B cell (primary cell): ENCODE measurements at places on chromosomes 11 and 22. TPM values are rescaled to one million over a fixed set of nuclear protein-coding genes. Genes with fewer than 3 reads are reported as not detected.

The SLC17A6 gene
- total RNA-seq: not detected in 2 replicates

- DNase-seq: no peak
Measured at GRCh38 chr11:118804094-118804493, 13.1 kb upstream of the DDX6 start.

The ELF5 gene
- total RNA-seq: not detected in 2 replicates

DNA sequence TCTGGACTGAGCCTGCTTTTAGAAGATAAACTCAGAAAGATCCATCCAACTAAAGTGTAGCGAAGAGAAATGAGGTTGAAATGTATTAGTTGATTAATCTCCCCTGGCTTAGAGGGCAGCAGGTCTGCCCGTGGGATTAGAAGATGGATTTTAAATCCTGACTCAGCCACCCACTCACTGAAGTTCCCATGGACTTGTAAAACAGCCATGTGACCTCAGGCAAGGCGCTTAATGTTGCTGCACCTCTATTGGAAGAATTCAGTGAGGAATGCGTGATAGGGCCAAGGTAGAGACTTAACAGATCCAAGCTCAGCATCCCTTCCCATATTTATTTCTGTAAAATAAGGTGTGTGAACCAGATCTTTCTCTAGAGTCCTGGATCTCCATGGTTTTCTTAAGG is 45.1 kb upstream of the ELF5 start:
- DNase-seq: no peak

The LDHA gene
- 90.0 and 91.2 TPM in 2 replicates for total RNA-seq

The C1QTNF5 gene
- total RNA-seq: not detected in 2 replicates

GRCh38 chr22:48907591-48907990 is 920.1 kb downstream of the BRD1 start:
- DNase-seq: no peak
